Kidney (tissue), 22 donors: ENCODE measurements at places on chromosomes 12 and 14.

DNA sequence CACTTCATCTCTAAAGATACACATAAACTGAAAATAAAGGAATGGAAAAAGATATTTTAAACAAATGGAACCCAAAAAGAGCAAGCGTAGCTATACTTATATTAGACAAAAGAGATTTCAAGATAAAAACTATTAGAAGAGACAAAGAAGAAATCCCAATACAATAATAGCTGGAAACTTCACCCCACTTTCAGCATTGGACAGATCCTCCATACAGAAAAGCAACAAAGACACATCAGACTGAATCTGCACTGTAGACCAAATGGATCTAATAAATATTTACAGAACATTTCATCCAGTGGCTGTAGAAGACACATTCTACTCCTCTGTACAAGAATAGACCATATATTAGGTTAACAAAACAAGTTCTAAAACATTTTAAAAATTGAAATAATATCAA lies 117.6 kb upstream of the PDE3A start:
- DNase-seq: no peak

DNA sequence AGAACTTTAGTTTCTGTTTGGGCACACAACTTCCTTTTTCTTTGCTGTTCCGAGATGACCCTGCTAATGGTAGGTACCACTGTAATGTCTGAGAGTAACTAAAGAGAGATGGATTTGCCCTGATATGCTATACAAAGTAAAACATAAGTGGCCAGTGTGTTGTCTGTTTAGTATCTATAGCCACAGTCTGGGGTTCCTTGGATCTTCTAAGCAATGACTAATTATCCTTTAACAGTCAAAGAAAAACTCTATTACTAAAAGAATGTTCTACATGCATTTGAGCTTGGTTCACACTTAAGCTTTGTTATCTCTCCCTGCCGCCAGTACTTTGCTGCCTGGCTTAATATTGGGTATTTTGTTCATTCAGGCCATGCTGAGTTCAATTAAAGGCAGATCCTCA lies 1051.9 kb upstream of the FLRT2 start:
- DNase-seq: no peak

GRCh38 chr12:122021193-122021821 lies 377 bp upstream of the BCL7A start:
- DNase-seq: peak; percentile 62

- no peak for DNase-seq
Measured at GRCh38 chr12:107180272-107180671, 86.9 kb upstream of the CRY1 start.

DNA sequence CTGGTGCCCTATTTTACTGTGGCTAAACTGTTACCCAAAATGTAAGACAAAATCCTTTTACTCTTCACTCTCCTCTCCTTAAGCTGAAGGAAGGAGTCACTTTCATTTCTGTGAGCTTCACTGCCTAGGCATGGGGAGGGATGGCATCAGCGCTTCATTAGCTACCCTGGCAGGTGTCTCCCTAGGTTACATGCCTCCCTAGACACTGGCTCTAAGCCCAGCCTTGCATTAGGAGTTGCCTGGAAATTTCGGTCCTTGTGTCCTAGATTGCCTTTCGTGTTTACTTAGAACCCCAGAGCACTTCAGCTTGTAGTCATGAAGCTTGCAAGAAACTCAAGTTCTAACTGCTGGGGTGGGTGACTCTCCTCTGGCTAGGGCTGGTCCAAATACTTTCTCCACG lies 520.5 kb upstream of the STXBP6 start:
- no peak for DNase-seq

GRCh38 chr14:60085085-60085484 lies 6.6 kb upstream of the PCNX4 start:
- no peak for DNase-seq

DNA sequence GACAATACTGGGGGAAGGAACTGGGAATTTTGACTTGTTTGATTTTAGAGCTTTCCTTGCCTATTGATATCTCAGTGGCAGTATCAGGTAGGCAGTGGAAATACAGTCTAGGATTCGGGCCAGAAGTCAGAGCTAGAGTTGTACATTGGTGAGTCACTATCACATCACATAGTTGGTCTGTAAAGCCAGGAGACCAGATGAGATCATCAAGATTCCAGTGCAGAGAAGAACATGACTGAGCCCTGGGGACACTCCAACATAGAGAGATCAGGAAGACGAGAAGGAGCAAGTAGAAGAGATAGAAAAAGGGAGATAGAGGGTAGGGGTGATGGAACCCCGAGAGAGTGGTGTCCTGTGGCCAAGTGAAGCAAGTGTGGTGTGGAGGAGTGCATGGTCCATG lies 46.6 kb upstream of the NR1H4 start:
- no peak for DNase-seq

DNA sequence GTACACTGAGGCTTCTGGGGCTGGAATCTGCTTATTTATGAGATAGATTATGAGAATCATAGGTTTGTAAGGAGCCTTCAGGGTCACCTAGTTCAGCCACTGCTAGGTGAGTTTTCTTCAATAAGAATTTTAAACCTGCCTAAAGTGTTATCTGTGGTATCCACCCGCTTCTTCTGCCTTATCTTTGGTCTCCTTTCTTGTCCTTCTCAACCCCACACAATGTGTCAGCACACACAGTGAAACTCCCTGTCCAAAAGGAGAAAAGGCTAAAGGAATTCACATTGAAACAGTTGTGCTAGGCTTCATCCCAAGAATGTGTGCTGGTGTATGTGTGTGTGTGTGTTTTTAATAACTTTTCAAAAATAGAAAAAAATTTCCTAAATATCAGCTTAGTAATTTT lies 259.3 kb upstream of the BTG1 start:
- no peak for DNase-seq

- no peak for DNase-seq
Measured at GRCh38 chr12:47270782-47271664, 191.3 kb upstream of the AMIGO2 start.

DNA sequence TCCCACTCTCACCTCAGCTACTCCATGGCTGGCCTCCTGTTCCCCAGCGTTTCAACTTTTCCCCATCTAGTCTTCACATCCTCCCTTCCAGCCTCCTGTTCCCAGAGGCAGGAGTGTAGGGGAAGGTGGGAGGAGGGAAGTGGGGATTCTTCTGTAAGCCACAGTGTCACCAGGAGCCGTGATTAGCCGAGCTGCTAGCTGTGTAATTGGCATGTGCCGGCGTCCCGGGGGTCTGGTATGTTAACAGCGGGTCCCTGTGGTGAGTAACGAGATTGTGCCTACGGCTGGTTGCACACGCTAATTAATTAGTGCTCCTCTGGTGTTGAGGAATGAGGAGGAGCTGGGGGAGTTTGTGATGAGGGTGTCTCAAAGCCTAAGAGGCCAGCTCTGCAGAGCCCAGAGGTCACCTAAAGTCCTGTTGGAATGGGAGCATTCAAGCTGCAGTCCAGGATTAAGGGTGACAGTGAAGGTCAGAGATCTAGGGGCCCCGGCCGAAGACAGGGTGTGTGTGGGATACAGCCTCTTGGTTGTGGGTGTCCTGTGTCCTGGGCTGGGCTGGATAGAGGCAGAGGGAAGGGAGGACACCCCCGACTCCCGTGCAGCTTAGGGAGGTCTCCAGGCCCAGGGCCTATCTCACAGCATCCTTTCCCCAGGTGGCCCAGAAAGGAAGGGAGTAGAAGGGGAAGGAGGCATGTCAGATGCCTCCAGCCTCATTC lies 10.0 kb upstream of the CALCOCO1 start:
- DNase-seq: peak; percentile 90

- no peak for DNase-seq
Measured at GRCh38 chr12:39378341-39378740, 64.6 kb downstream of the KIF21A start.

DNA sequence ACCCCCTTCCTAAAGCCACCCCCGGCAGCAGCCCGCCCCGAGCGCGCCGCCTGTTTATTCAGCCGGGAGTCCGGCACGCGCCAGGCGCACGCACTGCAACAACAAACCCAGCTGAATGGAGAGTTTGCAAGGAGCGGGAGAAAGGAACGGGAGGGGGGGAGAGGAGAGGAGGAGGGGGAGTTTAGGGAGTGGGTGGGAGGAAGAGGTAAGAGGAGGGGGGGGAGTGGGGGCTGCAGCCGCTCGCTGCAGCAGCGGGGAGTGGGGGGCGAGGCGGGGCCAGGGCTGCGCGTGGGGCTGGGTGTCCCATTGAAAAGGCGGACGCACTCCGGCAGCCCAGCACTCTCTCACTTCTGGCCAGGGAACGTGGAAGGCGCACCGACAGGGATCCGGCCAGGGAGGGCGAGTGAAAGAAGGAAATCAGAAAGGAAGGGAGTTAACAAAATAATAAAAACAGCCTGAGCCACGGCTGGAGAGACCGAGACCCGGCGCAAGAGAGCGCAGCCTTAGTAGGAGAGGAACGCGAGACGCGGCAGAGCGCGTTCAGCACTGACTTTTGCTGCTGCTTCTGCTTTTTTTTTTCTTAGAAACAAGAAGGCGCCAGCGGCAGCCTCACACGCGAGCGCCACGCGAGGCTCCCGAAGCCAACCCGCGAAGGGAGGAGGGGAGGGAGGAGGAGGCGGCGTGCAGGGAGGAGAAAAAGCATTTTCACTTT lies at the start of gene ASCL1:
Gene ASCL1, plus strand, starts transcription at position 336 of the 712 bp plus-strand sequence. CDS start 571 bp downstream, outside the sequence.
- DNase-seq: peak; percentile 40

- no peak for DNase-seq
Measured at GRCh38 chr12:41325336-41325735, 137.2 kb downstream of the PDZRN4 start.

GRCh38 chr12:123293178-123293760 lies 21.6 kb upstream of the CDK2AP1 start:
- no peak for DNase-seq

DNA sequence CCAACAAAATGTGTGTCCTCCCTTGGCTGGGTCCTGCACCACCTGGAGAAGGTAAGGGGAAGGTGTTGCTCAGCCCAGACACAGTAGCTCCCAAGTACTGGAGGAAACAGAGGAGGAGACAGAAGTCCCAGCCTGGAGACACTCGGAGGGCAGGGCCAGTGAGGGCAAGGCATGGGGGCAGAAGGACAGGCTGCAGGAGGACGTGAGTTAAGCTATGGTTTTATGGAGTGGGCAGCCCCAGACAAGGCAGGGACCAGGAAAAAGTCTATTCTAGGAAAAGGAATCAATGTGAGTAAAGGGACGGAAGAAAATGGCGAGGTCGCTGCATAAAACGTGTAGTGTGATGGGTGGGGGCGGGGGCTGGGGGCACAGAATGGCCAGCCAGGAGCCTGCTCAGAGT lies 210.1 kb upstream of the DIO3 start:
- DNase-seq: no peak

DNA sequence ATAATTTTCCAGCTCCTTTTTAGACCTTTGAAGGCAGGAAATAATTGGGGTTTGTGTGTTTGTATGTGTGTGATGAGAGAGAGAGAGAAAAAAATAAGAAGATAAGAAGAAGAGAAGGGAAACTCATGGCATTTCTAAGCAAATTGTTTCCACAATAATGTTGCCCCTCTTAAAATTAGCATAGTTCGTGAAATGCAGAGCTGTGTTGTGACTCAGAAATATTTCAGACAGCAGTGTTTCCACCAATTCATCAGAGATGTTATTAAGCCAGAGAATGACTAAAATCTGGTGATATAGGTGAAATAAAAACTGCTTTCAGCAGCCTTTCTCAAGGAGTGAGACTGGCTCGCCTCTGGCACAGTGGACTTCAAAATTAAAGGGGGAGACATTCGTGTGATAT lies 65.9 kb upstream of the ARHGAP5 start:
- DNase-seq: no peak

- no peak for DNase-seq
Measured at GRCh38 chr14:77979171-77979570, 179.3 kb downstream of the ADCK1 start.

GRCh38 chr12:2009623-2010022 lies 5.4 kb upstream of the DCP1B start:
- DNase-seq: no peak

DNA sequence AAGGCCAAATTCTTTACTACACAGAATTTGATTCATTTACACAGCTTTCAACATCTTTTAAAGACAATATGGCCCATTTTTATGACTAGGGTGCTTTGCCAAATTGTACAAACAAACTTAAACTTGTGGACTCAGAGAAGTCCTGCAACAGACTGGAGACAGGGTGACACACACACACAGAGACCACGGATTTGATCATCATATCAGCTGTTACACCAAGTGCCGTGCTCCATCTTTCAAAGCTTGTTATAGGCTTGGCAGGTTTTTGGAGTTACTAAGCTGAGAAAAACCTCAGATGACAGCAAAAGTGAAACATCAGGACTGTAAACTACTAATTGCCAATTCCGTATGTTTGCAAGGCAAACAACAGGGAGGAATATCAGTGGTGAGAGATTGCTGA lies 811.7 kb downstream of the GALC start:
- no peak for DNase-seq

DNA sequence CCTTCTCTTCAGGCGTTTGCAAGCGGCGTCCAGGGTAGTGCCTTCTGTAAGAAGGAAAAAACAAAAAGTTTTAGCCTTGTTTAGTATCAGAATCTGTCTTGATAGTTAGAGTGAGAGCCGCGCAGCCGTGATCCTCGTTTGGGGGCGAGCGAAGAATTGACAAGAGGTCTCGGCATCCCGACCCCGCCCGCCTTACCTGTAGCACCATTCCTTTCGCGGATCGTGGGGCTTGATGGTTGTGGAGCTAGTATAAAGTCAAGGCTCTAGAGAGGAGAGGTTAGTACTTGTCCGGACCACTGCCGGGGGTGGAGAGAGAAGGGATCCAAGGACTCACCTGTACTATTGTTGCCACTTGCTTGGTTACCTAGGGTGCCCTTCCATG lies 494 bp downstream of the TMTC3 start:
- no peak for DNase-seq

DNA sequence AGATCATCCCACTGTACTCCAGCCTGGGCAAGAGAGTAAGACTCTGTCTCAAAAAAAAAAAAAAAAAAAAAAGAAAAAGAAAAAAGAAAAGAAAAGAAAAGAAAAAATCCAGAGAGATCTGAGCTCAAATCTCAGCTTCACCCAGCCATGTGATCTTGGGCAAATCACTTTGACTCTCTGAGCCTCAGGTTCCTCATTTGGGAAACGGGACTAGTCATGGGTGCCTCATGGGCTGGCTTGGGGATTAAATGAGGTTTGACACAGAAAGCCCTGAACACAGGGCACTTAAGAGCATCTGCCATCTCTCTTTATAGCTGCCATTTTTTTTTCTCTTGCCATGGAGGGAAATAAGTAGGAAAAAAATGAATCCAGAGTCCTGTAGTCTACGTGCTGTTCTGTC lies 86.2 kb upstream of the MYL2 start:
- DNase-seq: no peak

DNA sequence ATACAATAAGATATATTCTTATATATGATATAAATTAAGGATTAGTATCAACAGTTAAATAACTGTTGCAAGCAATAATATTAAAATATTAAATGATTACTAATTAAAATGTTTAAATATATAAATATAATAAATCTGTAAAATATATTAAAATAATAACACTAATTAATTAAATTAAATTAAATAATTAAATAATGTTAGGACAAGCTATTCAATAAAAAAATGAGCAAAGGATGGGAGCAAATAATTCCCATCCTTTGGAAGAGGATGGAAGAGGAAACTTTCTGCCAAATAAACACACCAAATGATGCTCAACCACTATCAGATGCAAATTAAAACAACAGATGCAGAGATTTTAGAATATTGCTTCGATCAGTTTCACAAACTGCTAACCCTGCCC lies 39.4 kb upstream of the BMP4 start:
- DNase-seq: no peak

GRCh38 chr14:59919570-59920377 lies at the start of gene LRRC9:
LRRC9 (plus strand) TSS chr14:59920144.
- DNase-seq: peak; percentile 96

- DNase-seq: peak; percentile 51
Measured at GRCh38 chr14:38723959-38724358, 379.1 kb downstream of the SEC23A start.
